ENCODE measurements at places on chromosomes 2 and 18. TPM values are rescaled to one million over a fixed set of nuclear protein-coding genes. Genes with fewer than 3 reads are reported as not detected.

The CIDEA gene
- total RNA-seq = 7.4 TPM

The TANC1 gene
- total RNA-seq = 5.1 TPM

- H3K4me3 ChIP-seq = no peak overlapping the region
- DNase-seq = no peak
Observed at GRCh38 chr2:101188683-101189405, 37.7 kb upstream of the TBC1D8 start.

The VWC2L gene
- not detected for total RNA-seq

GRCh38 chr2:225894236-225894980, 494.9 kb downstream of the NYAP2 start:
- H3K36me3 ChIP-seq = no peaks in the 10 kb centered on the region
- H3K4me3 ChIP-seq = no peak overlapping the region
- H3K4me1 ChIP-seq = peaks cover 9% of the 10 kb centered on the region
- no peak for DNase-seq

- no peak for DNase-seq
- no peaks in the 10 kb centered on the region for H3K27me3 ChIP-seq
- no peaks in the 10 kb centered on the region for H3K4me1 ChIP-seq
- no peaks in the 10 kb centered on the region for H3K36me3 ChIP-seq
- no peak overlapping the region for H3K4me3 ChIP-seq
Observed at GRCh38 chr2:118019821-118020220, 6.0 kb upstream of the CCDC93 start.

GRCh38 chr2:194822657-194823056, 834.4 kb upstream of the SLC39A10 start:
- no peaks in the 10 kb centered on the region for H3K4me1 ChIP-seq
- DNase-seq = no peak
- no peaks in the 10 kb centered on the region for H3K36me3 ChIP-seq
- H3K27me3 ChIP-seq = no peaks in the 10 kb centered on the region
- H3K4me3 ChIP-seq = no peak overlapping the region

GRCh38 chr18:4831791-4832375, 365.2 kb downstream of the AKAIN1 start:
- no peaks in the 10 kb centered on the region for H3K4me1 ChIP-seq
- no peaks in the 10 kb centered on the region for H3K36me3 ChIP-seq
- H3K27me3 ChIP-seq = no peaks in the 10 kb centered on the region
- H3K4me3 ChIP-seq = no peak overlapping the region
- no peak overlapping the region for H3K27ac ChIP-seq

DNA sequence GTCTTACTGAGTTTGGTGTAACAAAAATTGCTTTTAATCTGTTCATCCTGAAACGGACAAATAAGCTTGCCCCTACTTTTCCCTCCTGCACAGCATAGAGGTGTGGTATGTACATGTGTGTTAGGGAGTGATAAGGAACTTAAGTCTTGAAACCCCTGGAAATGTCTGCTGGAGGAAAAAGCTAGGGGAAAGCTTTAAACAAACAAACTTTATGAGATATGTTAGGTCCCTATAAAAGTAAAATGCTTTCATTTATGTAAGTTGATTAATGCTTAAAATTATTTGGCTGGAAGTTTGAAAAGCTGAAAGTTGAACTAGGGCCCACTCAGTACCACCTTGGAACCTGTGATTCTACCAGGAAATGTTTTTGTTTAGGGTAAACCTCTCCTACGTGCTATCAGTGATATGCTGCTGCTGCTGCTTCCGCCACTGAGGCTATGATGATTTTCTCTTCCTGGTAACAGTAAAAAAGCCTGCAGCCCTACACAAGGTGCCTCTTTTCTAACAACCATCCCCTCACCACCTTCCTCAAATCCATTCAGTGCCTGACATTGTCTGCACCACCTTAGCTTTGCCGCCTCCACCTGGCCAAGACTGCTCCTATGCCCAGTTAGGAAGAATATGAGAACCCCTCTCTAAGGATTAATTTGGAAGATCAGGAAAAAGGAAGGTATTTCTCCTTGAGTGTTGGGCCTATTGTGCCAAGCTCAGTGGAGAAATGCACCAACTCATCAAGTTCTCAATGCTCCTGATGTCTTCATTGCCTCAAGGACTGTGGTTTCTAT, 2.5 kb upstream of the YES1 start:
- H3K4me1 ChIP-seq = peaks cover 23% of the 10 kb centered on the region
- DNase-seq = no peak
- no peak overlapping the region for H3K4me3 ChIP-seq
- no peaks in the 10 kb centered on the region for H3K27me3 ChIP-seq
